WTC11 (cell line): ENCODE measurements at places on chromosomes 12 and 14.

DNA sequence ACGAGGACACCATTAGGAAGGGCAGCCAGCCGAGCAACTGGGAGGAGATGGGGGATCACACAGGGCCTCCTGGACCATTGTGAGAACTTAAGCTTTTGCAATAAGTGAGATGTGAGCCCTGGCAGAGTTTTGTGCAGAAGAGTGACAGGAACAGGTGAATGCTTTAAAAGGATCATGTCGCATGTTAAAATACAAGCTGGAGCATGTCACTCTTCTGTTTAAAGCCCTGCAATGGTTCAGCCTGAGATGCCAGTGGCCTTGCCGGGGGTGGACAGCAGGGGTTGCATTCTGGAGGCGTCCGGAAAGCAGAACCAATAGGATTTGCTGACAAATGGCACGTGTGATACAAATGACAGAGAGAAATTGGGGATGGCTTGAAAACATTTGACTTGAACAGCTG is 137.5 kb upstream of the RFLNA start:
- DNase-seq = no peak

DNA sequence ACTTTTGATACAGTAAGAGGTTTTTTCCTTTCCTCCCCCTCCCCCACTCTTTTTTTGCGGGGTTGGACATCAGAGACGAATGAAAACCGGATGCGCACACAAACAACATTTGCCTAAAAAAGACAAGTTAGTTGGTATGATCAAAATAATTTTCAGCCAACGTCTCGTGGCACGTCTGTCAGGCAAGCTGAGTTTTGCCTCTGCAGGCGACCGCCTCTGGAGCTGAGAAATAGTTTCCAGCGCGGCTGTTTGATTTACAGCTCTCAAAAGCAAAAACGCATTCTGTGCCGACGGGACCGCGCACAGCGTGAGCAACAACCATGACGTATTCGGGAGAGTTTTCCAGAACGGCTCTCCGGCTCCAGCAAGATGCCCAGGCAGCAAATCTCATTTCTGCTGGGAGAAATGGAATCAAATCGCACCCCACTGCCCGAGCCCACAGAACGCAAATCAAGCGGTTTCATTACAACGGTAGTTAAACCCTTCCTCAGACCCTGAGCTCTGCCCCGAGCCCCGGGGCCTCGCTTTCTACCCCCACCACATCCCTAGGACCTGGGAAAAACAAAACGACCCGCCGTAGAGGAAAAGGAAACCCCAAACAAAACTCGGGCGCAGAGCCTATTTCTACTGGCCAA is 14.2 kb upstream of the CALM1 start:
- DNase-seq = peak; percentile 49

- no peak for DNase-seq
These were observed 1638.1 kb upstream of the SEL1L start for GRCh38 chr14:83171761-83172160.

GRCh38 chr12:117328556-117329100 is 32.8 kb downstream of the NOS1 start:
- no peak for DNase-seq

GRCh38 chr14:56119201-56119981 is 1.2 kb downstream of the PELI2 start:
- peak; percentile 50 for DNase-seq

DNA sequence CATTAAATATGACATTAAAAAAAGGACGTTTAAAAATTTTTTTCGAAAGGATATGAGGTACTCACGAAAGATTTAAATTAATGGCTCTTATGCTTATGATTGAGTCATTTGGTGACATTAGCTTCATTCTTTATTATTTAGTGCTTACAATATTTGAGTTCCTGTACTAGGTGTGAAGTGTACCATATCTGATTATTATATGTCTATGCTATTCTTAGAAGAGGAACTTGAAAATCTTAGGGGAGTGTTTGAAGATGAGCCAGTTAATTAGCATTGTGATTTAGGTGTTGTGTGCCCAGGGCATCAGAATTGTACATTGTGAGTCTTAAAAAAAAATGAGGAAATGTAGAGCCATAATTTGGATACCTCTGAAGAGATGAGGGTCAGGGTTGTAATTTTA is 118.6 kb downstream of the FUT8 start:
- no peak for DNase-seq

GRCh38 chr14:102020058-102020971 is 55.9 kb downstream of the DYNC1H1 start:
- DNase-seq = no peak

- DNase-seq = no peak
These were observed 175.2 kb upstream of the HMGA2 start for GRCh38 chr12:65649126-65649525.

DNA sequence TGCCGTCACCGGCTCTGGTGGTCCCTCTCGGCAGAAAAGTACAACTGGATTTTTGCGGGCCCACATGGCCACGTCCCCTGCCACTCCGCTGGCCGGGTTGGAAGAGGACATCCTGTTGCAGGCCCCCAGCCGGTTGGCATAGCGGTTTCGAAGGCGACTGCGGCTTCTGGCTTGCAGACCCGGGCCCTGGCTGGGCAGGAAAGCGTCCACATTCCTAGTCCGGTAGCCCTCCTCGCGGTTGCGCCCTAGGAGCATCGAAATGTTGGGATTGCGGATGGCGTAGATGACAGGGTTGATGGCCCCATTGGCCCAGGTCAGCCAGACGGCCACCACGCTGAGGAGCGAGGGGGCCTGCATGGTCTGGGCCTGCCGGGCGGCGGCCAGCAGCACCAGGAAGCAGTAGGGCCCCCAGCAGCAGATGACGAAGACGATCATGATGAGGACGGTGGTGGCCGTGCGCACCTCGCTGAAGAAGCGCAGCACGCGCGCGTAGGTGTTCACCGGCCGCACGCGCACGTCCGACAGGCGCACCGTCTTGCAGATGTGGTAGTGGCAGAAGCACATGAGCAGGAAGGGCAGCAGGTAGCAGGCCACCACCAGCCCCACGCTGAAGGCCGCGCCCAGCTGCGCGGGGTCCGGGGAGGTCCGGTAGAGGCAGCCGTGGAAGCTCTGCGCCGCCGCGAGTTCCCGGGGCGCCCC is 1.2 kb downstream of the GPR135 start:
- peak; percentile 24 for DNase-seq

- DNase-seq = no peak
These were observed 104.7 kb upstream of the ESRRB start for GRCh38 chr14:76271041-76271755.

GRCh38 chr12:95473231-95473883 is 595 bp upstream of the METAP2 start:
- DNase-seq = no peak
